ENCODE measurements at places on chromosomes 2 and 18.
A peak's percentile ranks its signal among the peaks of the same experiment; 100 is the strongest.

DNA sequence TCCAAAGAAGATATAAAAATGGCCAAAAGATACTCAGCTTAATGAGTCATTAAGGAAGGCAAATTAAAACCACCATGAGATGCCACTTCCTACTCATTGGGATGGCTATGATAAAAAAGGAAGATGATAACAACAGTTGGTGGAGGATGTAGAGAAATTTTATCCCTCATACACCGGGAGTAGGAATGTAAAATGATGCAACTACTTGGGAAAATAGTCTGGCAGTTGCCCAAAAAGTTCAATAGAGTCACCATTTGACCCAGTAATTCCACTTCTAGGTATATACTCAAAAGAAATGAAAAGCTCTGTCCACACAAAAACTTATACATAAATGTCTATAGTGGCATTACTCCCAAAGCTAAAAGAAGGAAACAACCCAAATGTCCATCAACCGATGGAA lies 10.1 kb upstream of the SULT1C2 start:
- DNase-seq, result no peak

GRCh38 chr2:203709416-203710040 lies 3.1 kb downstream of the CD28 start:
- DNase-seq, result no peak

GRCh38 chr2:97798416-97798815 lies 85.0 kb downstream of the ZAP70 start:
- no peak for DNase-seq

DNA sequence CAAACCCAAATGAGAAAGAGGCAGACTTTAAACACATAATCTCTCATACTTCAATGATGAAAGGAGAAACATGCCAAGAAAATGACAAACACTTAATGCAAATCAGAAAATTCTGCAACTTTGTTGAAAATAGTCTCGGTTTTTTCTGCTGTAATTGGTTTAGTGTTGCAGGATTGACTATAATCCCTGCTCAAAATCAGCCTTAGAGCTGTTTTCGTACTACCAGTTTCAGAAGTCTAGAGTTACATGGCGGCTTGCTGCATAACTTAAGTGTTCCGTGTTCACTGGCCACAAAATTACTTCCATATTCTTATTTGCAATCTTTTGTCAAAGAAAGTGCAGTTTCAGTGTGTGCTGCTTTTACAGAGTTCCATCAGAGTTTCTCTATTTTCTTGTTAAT lies 48.9 kb upstream of the ITGAV start:
- DNase-seq, result no peak

GRCh38 chr2:231617059-231617926 lies 24.6 kb downstream of the TEX44 start:
- no peak for DNase-seq

DNA sequence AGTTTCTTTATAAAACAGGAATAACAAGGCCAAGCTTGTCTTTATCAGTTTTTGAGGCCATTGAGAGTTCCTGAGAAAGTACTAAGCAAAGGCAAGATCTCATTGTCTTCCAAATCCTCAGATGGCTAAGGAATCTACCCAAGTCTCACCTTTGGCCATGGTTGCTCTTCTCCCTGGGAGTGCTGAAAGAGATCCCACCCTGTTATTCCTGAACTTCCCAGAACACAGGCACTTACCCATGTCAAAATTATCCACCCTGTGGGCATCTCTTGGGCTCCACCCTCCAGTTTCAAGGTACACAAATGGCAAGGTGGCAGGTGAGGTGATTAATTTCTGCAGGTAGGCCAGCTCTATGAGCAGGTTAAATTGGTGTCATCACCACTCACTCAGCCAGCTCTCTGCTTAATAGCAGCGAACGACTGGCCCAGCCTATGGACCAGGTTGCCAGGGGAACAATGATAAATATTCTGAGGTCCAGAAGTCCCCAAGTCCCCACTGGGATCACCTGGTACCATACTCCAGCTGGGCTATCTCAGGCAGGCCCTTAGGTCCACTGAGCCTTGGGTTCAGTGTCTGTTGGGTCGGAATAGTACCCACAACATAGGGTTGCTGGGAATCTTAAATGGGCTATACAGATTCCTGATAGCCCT lies 2.3 kb upstream of the SPRED2 start:
- no peak for DNase-seq

DNA sequence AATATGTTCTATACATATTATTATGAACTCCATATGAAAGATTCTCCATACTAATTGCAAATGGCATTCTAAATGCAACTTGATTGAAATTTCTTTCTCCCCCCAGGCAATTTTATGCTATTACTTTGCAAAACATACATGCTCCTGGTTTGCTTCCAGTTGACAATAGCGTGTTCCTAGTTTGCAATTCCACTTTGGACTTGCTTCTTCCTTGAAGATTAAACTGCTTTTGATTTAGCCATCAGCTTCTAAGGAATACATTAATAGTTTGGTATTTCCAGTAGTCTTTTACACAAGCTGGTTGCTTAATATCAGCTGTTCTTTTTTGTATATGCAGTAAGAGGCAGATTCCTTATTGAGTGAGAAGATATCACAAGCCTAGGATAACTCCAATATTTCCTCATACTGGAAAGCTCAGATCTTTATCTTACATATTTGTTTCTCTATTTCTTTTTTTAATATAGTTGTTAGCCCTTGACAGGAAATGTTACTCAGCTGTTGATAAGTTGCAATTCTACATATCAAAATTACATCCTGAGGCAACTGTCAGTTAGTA lies 1941.7 kb upstream of the LRRTM1 start:
- DNase-seq, result no peak

- peak; percentile 32 for DNase-seq
Measured at GRCh38 chr2:37344453-37345361, at the start of gene QPCT. QPCT (plus strand) TSS chr2:37344630; CDS start chr2:37344732, 102 bp downstream.

DNA sequence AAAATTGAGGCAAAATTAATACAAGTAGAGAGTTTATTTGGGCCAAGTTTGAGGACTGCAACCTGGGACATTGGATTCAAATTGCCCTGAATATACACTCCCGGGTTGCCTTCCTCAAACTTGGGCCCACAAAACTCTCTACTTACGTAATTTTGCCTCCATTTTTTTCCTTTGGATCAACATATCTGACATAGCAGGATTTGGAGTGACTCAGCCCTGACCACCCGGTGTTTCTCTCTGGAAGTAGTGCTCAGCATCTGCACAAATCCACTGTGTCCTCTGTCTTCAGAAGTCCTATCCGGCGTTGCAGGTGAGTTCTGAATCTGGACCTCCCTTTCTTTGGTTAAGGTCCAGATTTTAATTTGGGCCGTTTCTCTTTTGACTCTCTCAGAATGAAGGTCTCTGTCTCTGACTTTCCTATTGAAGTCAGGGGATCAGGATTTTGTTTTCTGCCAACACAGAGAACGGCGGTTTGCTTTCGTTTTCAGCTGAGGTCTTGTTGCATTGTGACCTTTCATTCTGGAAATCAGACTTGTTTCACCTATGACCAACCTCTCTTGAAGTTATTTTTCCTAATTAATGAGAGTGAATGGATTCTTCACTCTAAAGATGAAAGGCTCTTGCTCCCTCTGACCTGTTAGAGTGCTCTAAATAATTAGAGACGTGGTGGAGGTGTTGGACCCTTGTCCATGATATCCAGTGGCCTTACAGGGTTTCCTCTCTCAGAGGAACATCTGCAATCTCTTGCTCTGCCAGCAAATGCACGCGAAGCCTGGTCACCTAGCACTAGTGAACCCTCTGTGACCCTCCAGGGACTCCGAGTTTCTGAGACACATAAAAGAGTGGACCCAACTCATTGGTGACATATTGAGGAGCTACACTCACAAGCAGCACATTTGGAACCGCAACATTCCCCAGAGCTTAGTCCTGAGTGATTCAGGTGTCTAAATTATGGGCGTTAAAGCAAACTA lies 13.6 kb downstream of the TCF23 start:
- no peak for DNase-seq

- no peak for DNase-seq
Measured at GRCh38 chr18:32769586-32770053, 3.2 kb downstream of the KLHL14 start.

DNA sequence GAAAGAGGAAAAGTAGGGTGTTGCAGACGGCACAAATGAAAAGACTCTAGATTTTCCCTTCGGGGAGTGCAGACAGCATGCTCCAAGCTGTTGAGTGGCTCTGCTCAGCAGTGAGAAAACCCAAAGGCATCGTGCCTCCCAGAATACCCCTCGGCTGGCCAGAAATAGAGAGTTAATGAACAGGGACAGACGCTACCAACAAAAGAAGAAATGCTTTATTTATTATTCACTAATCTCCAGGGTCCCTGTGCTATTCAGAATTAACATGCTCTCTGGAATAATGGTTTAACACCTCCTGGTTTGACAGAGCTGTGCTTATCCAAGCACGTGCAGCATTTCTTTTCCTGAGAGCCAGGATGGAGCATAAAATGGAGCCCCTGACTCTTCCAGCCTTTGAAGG lies 82.3 kb downstream of the AQP4 start:
- no peak for DNase-seq

GRCh38 chr2:163436963-163437362 lies 298.8 kb downstream of the FIGN start:
- no peak for DNase-seq

GRCh38 chr2:227707390-227707789 lies 10.4 kb downstream of the SLC19A3 start:
- DNase-seq, result no peak

DNA sequence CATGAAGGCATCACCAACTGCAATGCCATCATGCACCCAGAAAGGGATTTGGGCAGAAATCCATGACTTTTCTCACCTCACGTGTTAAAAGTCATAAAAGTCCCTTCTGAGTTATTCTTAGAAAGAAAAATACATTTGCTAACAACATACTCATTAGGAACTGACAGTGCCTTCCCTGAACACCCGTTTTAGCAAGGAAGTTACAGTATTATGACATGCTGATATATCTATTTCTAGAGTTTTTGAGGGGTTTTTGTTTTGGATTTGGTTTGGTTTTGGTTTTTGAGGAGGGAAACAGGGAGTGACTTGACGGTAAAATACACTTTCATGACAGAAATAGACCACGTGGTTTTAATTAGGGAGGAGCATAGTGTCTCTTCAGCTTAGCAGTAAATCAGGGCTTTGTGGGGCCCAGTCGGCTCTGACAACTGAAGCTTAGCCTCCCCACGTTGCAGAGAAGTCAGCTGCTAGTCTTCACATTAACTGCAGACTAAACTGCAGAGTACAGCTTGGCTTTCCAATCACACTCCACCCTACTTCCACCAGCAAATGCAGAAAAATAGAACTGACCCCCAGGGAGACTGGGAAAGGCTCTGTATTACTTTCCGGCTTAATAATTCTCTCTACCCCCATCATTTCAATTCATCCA lies 141.4 kb downstream of the FAM124B start:
- no peak for DNase-seq

DNA sequence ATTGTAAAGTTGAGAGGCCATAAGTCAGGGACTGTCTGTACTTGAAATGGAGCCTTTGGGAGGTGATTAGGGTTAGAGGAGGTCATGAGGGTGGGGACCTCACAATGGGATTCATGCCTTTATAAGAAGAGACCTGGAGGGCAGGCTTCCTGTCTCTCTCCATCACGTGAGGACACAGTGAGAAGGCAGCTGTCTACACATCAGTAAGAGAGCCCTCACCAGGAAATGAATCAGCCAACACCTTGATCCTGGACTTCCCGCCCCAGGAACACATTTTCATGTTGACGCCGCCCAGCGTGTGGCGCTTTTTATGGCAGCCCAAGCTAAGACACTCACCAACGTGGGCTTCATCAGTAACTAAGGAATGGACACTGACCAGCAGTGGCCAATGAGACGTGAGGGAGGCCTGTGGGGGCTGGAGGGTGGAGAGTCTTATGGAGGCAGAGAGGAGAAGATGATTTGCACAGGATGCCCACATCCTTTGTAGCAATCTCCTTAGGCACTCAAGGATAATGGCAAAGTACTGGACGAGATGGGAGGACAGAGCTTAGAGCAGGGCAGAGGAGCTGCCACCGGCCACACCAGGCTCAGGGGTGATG lies 162.7 kb downstream of the EIPR1 start:
- no peak for DNase-seq

DNA sequence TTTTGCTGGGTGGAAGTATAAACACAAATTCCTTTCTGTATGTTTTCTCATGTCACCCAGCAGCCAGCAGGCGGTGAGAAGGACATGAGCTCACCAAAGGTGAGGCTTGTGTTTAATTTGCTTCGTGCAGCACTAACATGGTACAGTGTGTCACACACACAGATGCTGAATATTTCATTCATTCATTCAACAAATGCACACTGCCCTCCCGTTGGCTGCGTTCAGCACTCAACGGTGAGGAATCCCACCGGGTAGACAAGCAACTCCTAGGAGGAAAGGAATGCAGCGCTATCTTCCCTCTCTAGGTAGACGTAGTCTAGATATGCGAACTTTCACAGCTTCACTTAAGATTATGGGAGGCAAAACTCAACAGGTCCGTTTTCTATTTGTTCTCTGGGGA lies 85.1 kb downstream of the LONRF2 start:
- no peak for DNase-seq

- no peak for DNase-seq
Measured at GRCh38 chr2:85114586-85115330, 18.4 kb upstream of the TCF7L1 start.

DNA sequence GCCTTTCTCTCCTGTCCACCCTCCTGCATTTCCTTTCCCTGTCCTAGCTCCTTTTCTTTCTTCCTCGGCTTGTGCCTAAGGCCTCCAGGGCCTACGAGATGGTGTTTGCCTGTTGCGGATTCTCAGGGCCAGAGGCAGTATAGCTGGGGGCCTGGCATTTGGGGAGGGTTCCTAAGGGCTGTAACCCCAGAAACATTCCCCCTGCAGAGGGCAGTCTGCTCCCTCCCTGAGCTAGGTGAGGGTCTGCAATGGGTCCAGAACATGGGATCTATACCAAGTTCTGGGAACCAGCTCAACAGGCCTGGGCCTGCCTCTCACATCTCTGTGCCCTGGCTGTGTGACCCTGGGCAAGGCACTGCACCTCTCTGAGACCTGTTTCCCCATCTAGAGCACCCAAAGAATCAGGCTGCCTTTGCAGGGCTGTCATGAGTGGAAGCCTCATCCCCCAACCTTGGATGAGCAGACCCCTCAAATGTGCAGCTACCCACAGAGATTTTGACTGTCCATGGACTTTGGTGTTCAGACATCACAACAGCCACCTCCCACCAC lies 97.5 kb downstream of the GLI2 start:
- DNase-seq, result no peak

DNA sequence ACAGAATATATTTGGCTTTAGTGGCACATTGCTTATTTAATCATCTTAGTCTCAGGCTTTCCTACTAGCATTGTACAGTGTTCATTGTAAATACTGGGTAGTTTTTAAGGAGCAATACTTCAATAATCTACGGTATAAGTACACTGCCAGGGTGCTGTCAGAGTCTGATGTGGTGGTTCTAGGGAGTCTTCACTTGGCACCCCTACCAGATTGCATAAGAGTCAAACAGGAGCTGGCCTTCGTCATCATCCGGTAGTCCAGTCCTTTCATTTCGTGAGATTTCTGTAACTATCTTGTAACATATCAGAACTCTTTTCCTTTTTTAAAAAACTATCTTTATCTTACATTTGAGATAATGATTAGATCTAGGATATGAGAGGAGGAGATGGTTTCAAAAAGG lies 91.1 kb downstream of the ZNF532 start:
- no peak for DNase-seq

DNA sequence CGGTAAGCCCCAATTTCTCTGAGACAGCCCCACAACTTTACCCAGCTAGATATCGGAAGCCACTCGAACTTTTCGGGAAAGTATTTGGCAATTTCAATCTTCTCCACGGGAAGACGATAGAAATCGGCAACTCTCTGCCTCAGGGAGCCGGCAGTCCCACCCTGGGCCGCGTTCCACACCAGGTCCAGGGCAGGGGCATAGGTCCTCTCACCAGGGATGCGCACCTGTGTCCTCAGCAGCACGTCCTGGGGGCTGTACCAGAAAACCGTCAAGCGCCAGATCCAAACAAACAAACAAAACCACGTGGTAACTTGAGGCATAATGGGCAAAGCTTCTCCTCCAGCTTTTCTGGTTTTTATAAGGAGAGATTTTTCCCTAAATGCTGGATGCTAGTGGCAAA lies 80.9 kb downstream of the USP40 start:
- no peak for DNase-seq

Measured in stimulated activated CD4-positive, alpha-beta T cell treated with anti-CD3 and anti-CD28 coated beads, Interleukin-15, amount 100 ng/mL, for 1 hour (primary cell).